ENCODE measurements at places on chromosomes 5 and 9.

GRCh38 chr9:133023117-133023890 is 7.5 kb upstream of the GTF3C5 start:
- no peak for DNase-seq

GRCh38 chr5:171534043-171534895 is 114.8 kb downstream of the FGF18 start:
- DNase-seq: no peak

DNA sequence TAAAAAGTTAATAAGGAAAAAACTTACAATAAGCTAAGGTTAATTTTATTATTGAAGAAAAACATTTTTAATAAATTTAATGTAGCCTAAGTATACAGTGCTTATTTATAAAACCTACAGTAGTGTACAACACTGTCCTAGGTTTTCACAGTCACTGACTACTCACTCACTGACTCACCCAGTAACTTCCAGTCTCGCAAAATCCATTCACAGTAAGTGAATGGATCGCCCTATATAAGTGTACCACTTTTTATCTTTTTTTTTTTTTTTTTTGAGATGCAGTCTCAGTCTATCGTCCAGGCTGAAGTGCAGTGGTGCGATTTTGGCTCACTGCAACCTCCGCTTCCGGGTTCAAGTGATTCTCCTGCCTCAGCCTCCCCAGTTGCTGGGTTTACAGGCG is 47.7 kb downstream of the FNIP1 start:
- no peak for DNase-seq

DNA sequence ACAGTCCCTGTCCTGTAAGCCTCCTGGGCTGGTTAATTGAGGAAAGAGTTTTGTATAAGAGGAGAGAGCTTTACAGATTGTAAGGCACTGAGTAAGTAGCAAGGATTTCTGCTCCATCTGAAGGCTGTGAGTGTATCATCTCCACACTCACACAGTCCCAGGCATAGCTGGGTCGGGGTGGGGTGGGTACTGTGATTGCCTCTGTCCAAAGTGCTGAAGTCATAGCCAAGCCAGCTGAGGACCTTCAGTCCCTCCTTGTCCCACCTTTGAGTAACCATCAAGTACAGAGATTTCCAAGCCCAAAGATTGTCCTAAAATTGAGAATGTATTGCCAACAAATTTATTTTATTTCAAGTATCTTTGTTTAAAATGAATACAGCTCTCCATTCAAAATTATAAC is 5.5 kb upstream of the DNAJB5 start:
- peak; percentile 64 for DNase-seq

DNA sequence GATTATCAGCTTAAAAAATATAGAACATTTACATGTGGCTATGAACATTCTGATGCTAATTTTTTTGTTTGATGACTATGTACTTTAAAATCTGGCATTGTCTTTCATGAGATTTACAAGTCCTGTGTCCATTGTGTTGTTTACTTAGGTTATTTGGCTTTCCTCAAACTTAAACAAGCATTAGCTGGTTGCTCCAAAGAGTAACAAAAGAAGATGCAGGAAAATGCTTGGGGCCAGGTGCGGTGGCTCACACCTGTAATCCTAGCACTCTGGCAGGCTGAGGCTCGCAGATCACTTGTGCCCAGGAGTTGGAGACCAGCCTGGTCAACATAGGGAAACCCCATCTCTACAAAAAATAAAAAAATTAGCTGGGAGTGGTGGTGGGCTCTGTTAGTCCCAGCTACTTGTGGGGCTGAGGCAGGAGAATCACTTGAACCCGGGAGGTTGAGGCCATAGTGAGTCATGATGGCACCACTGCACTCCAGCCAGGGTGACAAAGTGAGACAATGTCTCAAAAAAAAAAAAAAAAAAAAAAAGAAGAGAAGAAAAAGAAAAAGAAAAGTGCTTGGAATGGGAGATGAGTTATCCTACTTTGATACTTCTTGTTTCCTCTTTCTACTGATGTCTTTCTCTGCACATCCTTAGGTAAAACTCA is 39.7 kb downstream of the PAM start:
- DNase-seq: no peak

Measured in HuH-7 (cell line).